Large intestine (tissue), 12 donors: ENCODE measurements at places on chromosomes 6 and 20.
A peak's percentile ranks its signal among the peaks of the same experiment; 100 is the strongest.

- no peaks in the 10 kb centered on the region for H3K36me3 ChIP-seq
- peak overlapping the region; percentile 83 for H3K27ac ChIP-seq
- no peak for DNase-seq
- peaks cover 9% of the 10 kb centered on the region for H3K4me1 ChIP-seq
- H3K4me3 ChIP-seq = peak overlapping the region; percentile 92
Observed at GRCh38 chr20:46088409-46089166, 1.2 kb downstream of the NCOA5 start.

- H3K4me3 ChIP-seq = no peak overlapping the region
- no peaks in the 10 kb centered on the region for H3K27me3 ChIP-seq
- peaks cover 45% of the 10 kb centered on the region for H3K36me3 ChIP-seq
Observed at GRCh38 chr20:36493801-36494114, 47.6 kb upstream of the MYL9 start.

DNA sequence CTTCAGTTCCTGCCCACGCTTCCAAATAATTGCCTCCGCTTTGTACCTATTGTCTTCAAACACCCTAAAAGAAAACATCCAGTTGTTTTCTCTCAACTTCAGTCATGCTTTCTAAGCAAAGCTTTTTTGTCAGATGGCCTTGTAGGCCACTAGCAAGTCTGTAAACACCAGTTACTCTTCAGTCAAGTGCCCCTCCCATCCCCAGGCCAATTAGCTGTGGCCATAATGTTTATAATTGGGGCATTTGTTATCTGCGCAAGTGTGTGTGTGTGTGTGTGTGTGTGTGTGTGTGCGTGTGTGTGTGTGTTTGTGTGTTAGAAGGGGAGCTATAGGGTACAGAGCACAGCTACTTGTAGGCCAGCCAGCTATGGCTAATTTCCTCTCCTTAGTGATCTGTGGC, 272.4 kb upstream of the MARCKS start:
- no peak overlapping the region for H3K4me3 ChIP-seq
- H3K36me3 ChIP-seq = no peaks in the 10 kb centered on the region
- no peaks in the 10 kb centered on the region for H3K27me3 ChIP-seq
- H3K4me1 ChIP-seq = no peaks in the 10 kb centered on the region
- no peak overlapping the region for H3K27ac ChIP-seq

DNA sequence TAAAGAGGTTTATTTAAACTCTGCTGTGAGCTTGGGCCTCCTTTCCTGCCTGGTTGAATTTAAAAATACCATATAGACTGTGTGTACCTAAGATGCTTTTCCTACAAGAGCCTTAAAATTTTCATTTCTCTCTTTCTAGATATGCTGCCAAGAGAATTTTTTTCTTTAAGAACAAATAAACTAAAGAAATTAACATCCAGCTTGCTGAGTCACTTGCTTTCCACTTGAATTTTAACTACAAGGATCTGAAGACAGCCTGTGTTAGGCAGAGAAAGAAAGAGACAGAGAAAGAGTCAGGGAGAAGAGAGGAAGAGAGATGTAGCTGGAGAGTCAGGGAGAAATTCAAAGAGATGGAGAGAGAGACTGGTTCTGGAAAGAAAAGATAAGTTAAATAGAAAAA, 18.3 kb upstream of the SNAP25 start:
- H3K4me1 ChIP-seq = no peaks in the 10 kb centered on the region
- H3K27ac ChIP-seq = no peak overlapping the region
- no peak overlapping the region for H3K4me3 ChIP-seq
- H3K27me3 ChIP-seq = no peaks in the 10 kb centered on the region
- H3K36me3 ChIP-seq = no peaks in the 10 kb centered on the region

DNA sequence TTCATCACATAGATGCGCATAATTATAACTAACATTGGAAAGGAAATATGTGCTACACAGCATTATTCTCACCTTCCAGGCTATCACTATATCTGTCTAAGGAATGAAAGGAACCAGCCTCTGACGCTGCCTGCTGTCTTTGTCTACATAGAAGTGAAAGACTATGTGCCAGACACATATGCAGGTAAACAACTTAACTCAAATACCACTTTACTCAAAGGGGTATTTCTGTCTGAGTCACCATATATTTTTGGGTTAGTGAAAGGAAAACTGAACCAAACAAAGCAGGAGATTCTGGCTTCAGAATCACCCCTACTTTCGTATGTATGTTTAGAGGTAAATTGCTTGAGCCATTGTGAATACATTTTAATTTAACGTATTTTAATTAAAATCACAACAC, 328.6 kb upstream of the PLCB4 start:
- H3K27me3 ChIP-seq = no peaks in the 10 kb centered on the region
- H3K36me3 ChIP-seq = no peaks in the 10 kb centered on the region
- no peak overlapping the region for H3K27ac ChIP-seq
- no peak for DNase-seq
- no peak overlapping the region for H3K4me3 ChIP-seq

GRCh38 chr20:31560094-31560745, 44.9 kb upstream of the ID1 start:
- H3K4me1 ChIP-seq = peaks cover 6% of the 10 kb centered on the region
- H3K27me3 ChIP-seq = no peaks in the 10 kb centered on the region
- DNase-seq = peak; percentile 38

- no peak overlapping the region for H3K4me3 ChIP-seq
- DNase-seq = no peak
- H3K27me3 ChIP-seq = no peaks in the 10 kb centered on the region
Observed at GRCh38 chr20:19712721-19713260, 45.3 kb upstream of the RIN2 start.

- H3K4me3 ChIP-seq = no peak overlapping the region
- no peaks in the 10 kb centered on the region for H3K27me3 ChIP-seq
- H3K4me1 ChIP-seq = no peaks in the 10 kb centered on the region
- no peaks in the 10 kb centered on the region for H3K36me3 ChIP-seq
- H3K27ac ChIP-seq = no peak overlapping the region
- DNase-seq = no peak
Observed at GRCh38 chr6:132190815-132191175, 210.5 kb downstream of the MOXD1 start.

GRCh38 chr20:63755933-63756647, 16.5 kb downstream of the SLC2A4RG start:
- H3K27me3 ChIP-seq = no peaks in the 10 kb centered on the region
- no peak overlapping the region for H3K27ac ChIP-seq
- H3K36me3 ChIP-seq = no peaks in the 10 kb centered on the region
- no peak for DNase-seq
- H3K4me1 ChIP-seq = no peaks in the 10 kb centered on the region
- no peak overlapping the region for H3K4me3 ChIP-seq

- no peaks in the 10 kb centered on the region for H3K4me1 ChIP-seq
- no peak overlapping the region for H3K27ac ChIP-seq
- no peak overlapping the region for H3K4me3 ChIP-seq
- no peaks in the 10 kb centered on the region for H3K27me3 ChIP-seq
Observed at GRCh38 chr20:32945710-32946221, 58.5 kb downstream of the SUN5 start.

DNA sequence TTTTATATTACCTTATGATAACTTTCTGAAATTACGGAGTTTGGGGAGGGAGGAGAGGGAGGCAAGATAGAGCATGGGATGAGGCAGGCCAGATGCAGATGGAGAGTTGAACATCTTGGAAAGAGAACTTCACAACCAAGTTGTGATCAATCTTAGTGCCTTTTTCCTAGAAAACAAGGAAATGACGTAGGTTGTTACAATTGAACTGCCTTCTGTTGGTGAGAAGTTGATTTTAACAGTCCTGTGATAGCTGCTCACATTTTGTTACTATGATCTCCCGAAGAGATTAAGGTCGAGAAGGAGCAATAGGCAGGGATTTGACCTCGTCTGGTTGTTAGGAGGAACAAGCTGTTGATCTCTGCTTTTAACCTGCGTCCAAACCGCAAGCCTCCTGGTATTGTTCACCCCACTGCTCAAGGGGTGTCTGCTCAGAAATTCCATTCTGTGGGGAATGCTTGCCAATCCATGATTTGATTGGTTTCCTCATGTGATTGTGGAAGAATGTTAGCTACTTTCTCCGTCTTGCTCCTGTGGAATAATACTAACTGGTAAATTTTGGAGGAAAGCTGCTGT, 35.1 kb downstream of the TIAM2 start:
- no peak overlapping the region for H3K27ac ChIP-seq
- DNase-seq = no peak
- H3K4me3 ChIP-seq = no peak overlapping the region
- H3K36me3 ChIP-seq = no peaks in the 10 kb centered on the region
- H3K27me3 ChIP-seq = no peaks in the 10 kb centered on the region

- H3K36me3 ChIP-seq = no peaks in the 10 kb centered on the region
- no peaks in the 10 kb centered on the region for H3K4me1 ChIP-seq
- H3K27ac ChIP-seq = no peak overlapping the region
- H3K4me3 ChIP-seq = no peak overlapping the region
- H3K27me3 ChIP-seq = no peaks in the 10 kb centered on the region
Observed at GRCh38 chr20:7672571-7672970, 267.7 kb downstream of the HAO1 start.

DNA sequence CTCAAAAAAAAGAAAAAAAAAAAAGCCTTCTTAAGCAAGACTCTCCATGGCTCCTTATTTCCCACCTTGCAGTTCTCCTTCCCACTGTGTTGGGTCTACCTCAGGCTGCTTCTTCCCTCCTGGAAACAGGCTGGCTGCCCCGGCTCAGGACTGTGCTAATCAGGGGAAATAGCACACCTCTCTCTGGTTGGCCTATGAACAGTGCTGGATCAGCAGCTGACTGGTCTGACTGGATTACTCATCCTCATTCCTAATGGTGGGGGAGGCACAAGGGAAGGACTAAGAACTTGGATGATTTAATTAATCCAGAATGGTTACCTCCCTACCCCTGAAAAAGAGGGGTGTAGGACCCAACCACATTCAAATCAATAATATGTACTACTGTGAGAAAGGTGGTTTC, 3.9 kb upstream of the SRSF3 start:
- H3K4me1 ChIP-seq = no peaks in the 10 kb centered on the region
- no peaks in the 10 kb centered on the region for H3K36me3 ChIP-seq
- no peak overlapping the region for H3K4me3 ChIP-seq
- H3K27me3 ChIP-seq = no peaks in the 10 kb centered on the region
- no peak overlapping the region for H3K27ac ChIP-seq

GRCh38 chr6:4790158-4790899, 14.1 kb downstream of the CDYL start:
- no peaks in the 10 kb centered on the region for H3K27me3 ChIP-seq
- H3K27ac ChIP-seq = no peak overlapping the region
- no peaks in the 10 kb centered on the region for H3K4me1 ChIP-seq
- DNase-seq = no peak
- H3K4me3 ChIP-seq = no peak overlapping the region

DNA sequence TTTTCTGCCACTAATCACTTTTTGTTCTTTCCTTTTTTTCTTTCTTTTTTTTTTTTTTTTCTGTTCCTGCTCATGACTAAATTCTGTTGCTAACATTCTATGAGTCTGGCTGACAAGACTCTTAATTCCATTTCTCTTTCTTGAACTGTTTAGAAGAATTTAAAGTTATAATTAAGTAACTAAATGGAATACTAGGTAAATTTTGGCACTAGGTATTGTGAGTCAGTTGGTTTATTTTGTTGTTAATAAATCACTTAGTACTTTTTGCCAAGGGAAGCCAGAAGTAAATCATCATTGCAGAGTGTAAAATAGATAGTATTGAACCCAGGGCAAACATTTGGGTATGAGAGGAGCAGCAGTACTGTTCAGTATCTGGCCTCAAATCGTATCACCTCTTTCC, 42.0 kb upstream of the PRDM1 start:
- H3K36me3 ChIP-seq = no peaks in the 10 kb centered on the region
- H3K27me3 ChIP-seq = no peaks in the 10 kb centered on the region
- peak overlapping the region; percentile 84 for H3K27ac ChIP-seq
- peaks cover 15% of the 10 kb centered on the region for H3K4me1 ChIP-seq
- DNase-seq = no peak

GRCh38 chr20:43191946-43192863, 2.5 kb upstream of the PTPRT start:
- H3K27ac ChIP-seq = no peak overlapping the region
- H3K4me3 ChIP-seq = no peak overlapping the region
- no peaks in the 10 kb centered on the region for H3K4me1 ChIP-seq
- peaks cover 45% of the 10 kb centered on the region for H3K27me3 ChIP-seq
- no peak for DNase-seq

DNA sequence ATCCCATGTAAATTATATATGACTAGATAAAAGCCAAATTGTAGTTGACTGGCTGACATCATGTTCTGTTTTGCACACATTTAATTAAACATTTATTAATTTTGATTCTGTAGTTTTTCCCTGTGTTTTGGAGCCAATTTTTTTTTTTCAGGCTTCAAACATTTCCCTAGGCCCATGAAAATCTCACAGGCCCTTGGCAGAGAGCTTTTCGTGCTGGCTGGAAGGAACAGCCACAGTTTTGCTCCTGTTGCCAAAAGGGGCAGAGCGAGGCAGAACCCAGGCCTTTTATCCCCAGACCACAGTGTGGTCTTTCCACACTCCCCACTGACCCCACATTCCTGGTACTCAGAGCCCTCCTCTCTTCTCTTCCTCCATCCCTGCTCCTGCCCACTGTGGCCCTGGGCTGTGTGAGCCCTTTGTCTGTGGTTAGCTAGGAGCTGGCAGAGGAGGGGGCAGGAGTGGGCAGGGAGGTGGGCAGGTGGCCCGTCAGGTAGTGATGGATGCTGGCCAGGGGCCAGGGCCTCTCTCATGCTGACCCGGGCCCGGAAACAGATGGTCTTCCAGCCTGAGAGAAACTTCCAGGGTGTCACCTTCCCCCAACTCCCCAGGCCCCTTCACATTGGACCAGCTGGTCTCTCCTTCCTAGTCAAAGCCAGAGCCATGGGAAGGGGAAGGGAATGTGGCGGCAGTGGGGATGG, 19.4 kb upstream of the CCM2L start:
- peaks cover 34% of the 10 kb centered on the region for H3K27me3 ChIP-seq
- no peak for DNase-seq
- no peak overlapping the region for H3K4me3 ChIP-seq
- H3K27ac ChIP-seq = no peak overlapping the region

GRCh38 chr6:70686548-70687133, 19.0 kb downstream of the SMAP1 start:
- H3K36me3 ChIP-seq = no peaks in the 10 kb centered on the region
- no peaks in the 10 kb centered on the region for H3K27me3 ChIP-seq
- DNase-seq = no peak
- H3K4me1 ChIP-seq = no peaks in the 10 kb centered on the region

GRCh38 chr6:108619431-108620197, 58.9 kb downstream of the FOXO3 start:
- DNase-seq = no peak
- no peaks in the 10 kb centered on the region for H3K4me1 ChIP-seq
- H3K4me3 ChIP-seq = no peak overlapping the region
- no peak overlapping the region for H3K27ac ChIP-seq
- no peaks in the 10 kb centered on the region for H3K27me3 ChIP-seq

DNA sequence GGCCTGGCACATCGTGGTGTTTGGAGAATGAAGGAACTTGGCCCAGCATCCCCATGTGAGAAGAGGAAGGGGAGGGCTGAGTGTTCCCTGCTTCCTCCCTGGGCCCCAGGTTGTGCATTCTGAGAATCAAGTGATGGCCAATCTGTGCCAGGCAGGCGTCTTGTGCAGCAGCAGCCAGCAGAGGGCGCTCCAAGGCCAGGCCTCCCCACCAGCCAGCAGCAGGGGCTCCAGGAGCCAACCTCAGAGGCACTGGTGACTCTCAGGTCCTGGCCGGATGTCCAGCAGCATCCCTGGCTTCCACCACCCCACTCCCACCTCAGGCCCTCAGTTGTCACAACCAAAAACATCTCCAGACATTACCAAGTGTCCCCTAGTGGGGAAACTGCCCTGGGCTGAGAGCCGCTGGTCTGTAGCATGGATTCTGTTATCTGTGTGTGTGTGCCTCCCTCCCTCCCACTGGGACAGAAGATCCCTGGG, 192.0 kb downstream of the PREX1 start:
- H3K36me3 ChIP-seq = peaks cover 6% of the 10 kb centered on the region
- no peak overlapping the region for H3K27ac ChIP-seq
- H3K4me1 ChIP-seq = no peaks in the 10 kb centered on the region

GRCh38 chr20:57711826-57712225, 2.0 kb upstream of the PMEPA1 start:
- no peaks in the 10 kb centered on the region for H3K36me3 ChIP-seq
- H3K27ac ChIP-seq = no peak overlapping the region
- no peak overlapping the region for H3K4me3 ChIP-seq
- peaks cover 4% of the 10 kb centered on the region for H3K27me3 ChIP-seq
